ENCODE measurements at places on chromosomes 6 and 20.

DNA sequence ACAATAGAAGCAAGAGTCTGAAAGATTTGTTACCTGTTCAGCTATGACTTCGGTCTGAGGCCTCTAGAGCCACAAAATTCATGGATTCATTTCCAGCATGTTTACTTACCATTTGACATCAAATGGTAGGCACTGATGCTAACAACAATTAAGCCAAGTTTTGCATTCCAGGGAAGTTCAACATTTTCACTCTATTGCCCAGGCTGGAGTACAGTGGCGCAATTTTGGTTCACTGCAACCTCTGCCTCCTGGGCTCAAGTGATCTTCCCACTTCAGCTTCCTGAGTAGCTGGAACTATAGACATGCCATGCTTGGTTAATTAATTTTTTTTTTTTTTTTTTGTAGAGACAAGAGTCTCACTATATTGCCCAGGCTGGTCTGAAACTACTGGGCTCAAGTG, 114.1 kb upstream of the SGK1 start:
- DNase-seq = no peak

- no peak for DNase-seq
Measured at GRCh38 chr20:61963885-61964674, 101.6 kb downstream of the TAF4 start.

- no peak for DNase-seq
Measured at GRCh38 chr20:53174454-53174853, 202.3 kb downstream of the TSHZ2 start.

GRCh38 chr6:166616261-166617238, 10.5 kb downstream of the RPS6KA2 start:
- DNase-seq = no peak

DNA sequence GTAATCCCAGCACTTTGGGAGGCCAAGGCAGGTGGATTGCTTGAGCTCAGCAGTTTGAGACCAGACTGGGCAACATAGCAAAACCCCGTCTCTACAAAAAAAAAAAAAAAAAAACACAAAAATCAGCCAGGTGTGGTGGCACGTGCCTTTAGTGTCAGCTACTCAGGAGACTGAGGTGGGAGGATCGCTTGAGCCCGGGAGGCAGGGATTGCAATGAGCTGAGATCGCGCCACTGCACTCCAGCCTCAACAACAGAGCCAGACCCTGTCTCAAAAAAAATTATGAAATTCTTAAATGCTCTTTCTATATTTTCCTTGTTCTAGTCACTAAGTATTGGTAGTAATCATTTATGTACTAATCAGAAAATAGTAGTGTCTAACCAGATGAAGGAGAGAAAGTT, 30.6 kb downstream of the SYTL3 start:
- no peak for DNase-seq

GRCh38 chr6:17289630-17290061, 8.5 kb downstream of the RBM24 start:
- no peak for DNase-seq

- DNase-seq = no peak
Measured at GRCh38 chr20:4840801-4841200, 119.1 kb downstream of the PRND start.

DNA sequence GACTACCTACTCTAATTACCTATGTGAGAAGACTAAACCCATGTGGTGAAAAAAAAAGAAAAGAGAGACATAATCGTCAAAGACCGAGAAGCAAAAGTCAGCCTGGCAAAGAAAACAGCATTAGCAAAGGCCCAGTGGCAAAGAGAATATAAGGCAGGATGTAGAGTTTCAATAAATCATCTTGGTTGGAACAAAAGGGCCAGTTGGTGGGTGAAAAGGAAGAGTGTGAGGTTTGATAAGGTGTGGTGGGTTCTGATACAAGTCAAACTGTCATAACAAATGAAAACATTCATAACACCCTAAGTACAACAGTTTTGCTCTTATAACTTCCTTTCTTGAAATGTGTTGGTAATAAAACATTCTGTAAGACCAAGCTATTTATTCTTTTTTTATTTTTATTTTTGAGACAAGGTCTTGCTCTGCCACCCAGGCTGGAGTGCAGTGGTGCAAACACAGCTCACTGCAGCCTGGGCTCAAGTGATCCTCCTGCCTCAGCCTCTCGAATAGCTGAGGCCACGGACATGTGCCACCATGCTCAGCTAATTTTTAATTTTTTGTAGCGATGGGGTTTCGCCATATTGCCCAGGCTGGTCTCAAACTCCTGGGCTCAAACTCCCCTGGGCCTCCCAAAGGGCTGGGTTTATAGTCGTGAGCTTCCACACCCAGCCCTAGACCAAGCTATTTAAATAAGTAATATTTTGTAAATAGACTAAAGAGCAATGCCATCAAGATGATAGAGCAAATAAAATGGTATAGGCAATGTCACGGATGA, 18.9 kb upstream of the GTF3C6 start:
- no peak for DNase-seq

- DNase-seq = no peak
Measured at GRCh38 chr6:163418311-163419029, 4.0 kb downstream of the QKI start.

DNA sequence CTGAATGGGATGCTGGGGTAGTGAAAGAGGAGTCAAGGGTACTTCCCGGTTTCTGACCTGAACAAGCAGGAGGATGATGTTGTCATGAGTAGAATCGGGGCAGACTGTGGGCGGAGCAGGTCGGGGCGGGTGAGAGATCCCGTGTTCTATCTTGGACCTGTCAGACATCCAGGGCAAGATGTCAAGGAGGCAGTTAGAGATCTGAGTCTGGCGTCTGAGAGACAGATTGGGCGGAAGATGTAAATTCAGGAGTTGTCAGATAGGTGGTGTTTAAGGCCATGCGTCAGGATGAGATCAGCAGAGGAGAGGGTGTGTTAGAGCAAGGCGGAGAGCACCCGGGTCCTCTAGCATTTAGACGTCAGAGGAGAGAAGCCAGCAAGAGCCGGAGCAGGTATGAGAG, 115.5 kb downstream of the DLGAP4 start:
- no peak for DNase-seq

- DNase-seq = no peak
Measured at GRCh38 chr6:25314509-25315175, 35.5 kb downstream of the CARMIL1 start.
